Motor neuron (in vitro differentiated cells): ENCODE measurements at places on chromosomes 5 and 9.

- no peak for ATAC-seq
Observed at GRCh38 chr5:75640395-75640794, 29.1 kb downstream of the ANKDD1B start.

DNA sequence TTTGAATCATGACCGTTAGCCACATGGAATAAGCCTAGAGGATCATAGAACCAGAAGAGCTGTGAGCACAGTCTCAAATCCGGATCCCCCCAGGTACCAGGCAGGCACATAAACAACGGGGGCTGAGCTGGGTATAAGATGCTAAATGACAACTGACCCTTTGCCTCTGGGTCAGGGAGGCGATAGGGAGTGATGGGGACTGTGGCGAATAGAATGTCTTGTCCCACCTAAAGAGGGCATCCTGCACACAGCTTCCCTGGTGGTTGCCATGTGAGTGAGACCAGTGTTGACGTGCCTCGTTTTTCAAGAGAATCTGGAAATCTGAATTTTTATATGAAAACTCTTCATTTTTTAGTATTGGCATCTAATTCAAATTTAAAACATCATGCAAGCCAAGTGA is 33.6 kb downstream of the SLC6A7 start:
- no peak for ATAC-seq

DNA sequence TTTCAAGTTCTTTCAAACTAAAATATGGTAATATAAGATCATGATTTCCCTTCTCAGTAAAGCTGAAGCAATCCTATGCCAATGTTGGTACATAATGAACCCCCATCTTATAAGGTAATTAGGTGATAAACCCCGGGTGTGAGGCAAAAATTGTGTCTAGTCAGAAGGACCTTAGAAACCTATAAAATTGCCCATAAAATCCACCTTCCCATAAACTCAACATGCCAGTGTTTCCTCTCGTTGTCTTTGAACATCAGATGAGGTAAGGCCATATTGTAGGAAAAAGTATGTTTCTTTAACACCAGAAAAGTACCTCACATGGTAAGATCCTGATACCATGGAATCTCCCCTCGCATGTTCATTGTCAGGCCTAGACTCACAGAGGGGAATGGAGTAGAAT is 43.3 kb downstream of the SNCAIP start:
- no peak for ATAC-seq

DNA sequence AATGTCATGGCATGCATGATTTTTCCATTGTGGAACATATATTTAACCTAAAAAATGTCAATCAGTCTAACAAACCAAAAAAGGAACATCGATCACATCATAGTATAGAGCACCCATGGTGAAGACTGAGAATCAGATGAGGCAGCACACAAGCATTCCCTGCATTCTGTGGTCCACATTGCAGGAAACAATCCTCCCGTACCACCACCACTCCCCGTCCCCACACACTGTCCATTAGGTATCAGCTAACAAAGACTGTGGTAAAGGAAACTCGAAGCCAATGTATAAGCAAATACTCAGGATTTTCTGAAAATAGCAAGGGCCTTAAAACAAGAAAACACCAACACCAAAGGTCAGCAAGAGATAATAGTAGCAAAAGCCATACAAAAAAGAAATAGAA is 1104.4 kb upstream of the SEMA6A start:
- ATAC-seq: no peak

DNA sequence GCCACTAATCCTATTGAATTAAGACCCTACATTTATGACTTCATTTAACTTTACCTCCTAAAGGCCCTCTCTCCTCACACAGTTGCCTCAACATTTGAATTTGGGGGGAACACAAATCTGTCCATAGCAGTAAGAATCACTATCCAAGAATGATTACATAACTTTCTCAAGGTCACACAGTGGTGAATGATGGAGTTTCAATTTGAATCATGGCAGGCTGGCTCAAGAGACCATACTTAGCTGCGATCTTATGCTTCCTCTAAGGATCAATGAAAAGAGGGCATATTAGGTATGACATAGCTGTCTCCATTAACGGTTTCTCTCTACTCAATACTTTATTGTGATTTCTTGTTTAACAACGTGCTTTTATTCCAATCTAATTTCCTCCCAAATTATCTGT is 44.1 kb upstream of the PDE4D start:
- ATAC-seq: no peak

- ATAC-seq: no peak
Observed at GRCh38 chr9:38133595-38133994, 64.6 kb upstream of the SHB start.

DNA sequence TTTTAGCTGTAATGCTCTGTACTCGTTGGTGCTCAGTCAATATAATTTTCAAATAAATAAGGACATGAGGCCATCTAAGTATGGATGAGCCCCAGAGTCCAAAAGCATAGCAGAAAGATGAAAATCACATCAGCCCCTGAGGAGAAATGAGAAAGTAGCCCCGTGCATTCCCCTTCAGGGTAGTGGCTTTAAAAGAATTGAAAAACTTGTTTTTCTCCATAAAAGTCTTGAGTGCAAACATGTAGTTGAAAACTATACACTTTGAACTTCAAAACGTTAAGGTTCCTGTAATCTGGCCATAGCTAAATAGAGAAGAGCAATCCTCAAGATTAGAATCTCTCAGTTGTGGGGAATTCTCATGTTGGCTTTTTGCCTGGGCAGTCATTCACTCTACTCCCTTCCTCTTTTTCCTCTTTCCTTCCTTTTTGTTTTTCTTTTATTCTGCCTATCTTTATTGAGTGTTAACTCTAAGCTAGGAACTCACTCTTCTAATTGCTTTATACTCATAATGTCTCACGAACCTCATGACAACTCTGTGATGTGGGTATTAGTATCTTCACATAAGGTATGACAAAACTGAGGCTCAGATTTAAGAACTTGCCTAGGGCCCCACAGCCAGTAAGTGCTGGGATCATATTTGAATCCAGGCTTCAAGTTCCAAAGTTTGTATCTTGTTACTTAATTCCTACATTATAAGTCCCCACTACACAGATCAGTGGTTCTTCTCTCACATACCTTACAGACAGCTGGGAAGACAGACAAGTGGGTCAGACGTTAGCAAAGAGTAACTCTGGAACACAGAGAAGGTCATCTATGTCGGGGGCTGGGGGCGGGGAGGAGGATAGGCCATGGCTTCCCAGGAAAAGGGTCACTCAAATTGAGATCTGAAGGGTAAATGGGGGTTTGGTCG is 46.4 kb upstream of the ABCA1 start:
- no peak for ATAC-seq

- ATAC-seq: no peak
Observed at GRCh38 chr9:77595426-77596095, 52.6 kb downstream of the GNA14 start.

GRCh38 chr5:54229041-54229780 is 81.2 kb downstream of the ARL15 start:
- ATAC-seq: peak; percentile 77

GRCh38 chr5:56192246-56192645 is 40.9 kb downstream of the ANKRD55 start:
- ATAC-seq: no peak

GRCh38 chr5:103498211-103498610 is 64.4 kb downstream of the NUDT12 start:
- no peak for ATAC-seq

GRCh38 chr9:107378006-107378405 is 94.9 kb downstream of the RAD23B start:
- ATAC-seq: no peak

DNA sequence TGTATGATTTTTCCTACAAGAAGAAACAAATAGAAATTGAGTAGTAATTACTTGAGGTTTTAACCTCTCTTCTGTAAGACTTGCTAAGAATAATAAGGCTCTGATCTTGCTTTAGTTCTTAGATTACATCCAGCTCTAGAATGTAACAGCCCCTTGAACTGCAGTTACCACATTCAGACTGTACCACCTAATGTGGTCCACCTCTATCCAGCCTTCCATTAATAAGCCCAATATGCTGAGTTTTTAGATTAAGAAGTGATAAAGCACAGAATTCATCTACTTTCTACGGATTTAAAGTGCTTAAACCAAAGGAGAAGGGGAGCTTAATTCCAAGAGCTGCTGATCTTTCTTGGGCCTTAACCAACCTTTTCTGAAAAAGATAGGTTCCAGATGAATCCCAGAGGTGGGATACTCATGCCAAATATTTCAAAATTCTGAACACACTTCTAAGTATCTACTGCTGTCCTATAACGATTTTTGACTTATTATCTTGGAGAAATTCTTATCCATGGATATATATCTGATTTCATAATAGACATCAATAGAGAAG is 131.5 kb downstream of the ZNF608 start:
- no peak for ATAC-seq

DNA sequence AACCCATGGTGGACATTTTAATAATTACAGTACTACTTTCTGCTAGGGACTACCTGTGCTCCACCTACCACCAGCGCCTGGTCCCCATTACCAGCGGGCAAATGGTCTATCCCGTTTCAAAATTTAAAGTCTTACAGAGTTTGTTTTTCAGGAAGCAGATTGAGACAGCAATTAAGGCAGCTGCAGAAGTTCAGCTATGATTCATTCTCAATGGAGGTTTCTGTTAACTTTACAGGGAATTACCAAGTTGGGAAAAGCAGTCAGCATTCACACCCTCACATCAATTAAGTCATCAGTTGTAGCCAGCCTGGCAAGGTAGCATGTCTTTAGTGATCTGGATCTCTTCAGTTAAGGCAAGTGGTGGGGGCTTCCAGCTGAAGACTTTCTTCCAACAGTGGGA is 410.6 kb upstream of the DAB2 start:
- no peak for ATAC-seq

DNA sequence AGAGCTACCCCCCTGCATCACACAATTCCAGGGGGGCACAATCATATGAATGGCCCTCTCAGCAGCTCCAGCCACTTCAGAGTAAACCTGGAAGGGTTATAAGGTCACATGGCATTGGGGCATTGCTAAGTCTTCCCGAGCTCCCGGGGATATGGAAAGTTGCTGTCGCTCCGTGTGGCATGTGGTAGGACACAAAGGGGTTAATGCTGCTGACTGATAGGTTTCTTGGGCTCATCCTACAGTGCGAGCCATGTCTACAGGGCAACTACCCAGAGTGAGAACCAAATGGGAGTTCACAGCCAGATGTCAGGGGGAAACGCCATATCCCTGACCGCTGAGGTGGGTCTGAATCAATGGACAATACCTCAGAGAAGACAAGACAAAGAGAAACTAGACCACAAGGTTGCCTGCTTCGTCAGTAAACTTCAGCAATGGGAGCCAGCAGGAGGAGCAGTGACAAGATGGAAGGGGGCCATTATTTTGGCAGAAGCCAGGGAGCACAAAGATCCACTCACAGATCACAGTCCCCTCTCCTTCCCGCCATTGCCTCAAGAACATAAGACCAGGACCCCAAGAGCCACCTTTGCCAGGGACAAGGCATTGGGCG is 52.4 kb upstream of the SHISAL2B start:
- ATAC-seq: no peak

DNA sequence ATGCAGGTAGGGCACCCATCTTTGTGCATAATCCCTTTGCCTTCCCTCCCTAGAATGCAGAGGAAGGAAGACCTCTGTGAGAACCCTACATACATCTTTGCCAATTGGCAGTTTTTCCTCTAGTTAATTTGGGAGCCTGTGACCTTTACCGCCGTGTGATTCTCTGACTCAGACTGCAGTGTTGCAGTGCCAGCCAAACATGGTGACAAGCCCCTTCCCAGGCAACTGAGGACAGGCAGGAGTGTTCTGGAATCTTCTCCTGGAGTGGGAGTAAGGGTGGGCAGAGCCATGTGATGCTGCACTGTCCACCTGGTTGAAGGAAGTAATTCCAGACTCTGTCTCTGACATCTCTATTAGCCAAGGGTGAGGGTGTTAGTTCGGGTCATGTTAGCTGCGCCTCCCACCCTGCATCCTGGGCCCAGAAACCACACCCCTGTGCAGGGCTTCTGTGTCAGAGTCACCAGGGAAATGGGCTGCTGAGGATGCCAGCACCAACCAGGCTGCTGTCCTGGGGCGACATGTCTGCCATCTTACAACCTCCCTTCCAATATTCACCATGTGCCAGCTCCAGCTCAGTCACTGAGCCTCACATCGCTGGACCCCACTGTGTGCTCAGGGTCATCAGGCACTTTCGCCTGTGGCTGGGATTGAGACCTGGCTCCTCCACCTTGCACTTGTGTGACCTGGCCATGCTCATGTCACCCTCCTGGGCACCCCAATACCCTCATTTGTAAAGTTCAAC is 21.8 kb downstream of the KCNIP1 start:
- no peak for ATAC-seq

DNA sequence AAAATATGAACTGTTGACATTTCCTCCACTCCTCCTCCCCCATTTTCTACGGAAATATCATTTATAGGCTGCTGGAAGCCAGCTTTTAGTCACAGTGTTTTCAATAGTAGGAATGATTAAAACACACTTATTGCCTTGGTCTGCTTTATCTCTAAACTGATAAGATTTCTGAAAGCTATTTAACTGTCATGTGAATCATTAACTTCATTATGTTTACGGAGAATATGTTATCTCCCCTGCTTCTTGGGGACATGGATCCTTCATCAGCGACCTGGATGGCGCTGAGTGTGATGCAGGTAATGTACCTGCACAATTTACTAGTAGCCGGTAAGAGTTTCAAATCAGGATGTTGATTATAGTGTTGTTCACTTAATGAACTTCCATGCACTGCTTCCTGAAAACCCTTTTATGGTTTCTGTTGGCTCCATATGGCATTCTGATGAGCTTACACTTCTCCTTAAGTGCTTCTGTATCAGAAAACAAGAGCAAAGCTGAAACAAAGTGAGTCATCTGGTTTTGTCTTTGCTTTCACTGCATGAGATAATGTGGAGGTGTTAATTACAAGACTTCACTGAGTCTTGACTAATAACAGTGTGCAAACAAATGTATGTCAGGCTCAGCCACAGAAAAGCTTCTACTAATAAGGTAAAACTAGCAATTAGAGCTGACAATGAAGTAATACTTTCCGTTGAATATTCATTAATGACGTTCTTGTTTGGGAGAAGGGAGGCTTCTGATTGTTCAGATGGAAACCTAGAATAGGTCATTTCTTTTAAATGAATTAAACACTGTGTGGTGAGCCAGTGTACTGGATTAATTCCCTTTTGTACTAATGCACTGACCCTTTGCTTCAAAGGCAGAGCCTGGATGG is 162.4 kb upstream of the ZNF608 start:
- ATAC-seq: peak; percentile 66

- ATAC-seq: no peak
Observed at GRCh38 chr5:59125011-59125961, 542.4 kb downstream of the RAB3C start.

DNA sequence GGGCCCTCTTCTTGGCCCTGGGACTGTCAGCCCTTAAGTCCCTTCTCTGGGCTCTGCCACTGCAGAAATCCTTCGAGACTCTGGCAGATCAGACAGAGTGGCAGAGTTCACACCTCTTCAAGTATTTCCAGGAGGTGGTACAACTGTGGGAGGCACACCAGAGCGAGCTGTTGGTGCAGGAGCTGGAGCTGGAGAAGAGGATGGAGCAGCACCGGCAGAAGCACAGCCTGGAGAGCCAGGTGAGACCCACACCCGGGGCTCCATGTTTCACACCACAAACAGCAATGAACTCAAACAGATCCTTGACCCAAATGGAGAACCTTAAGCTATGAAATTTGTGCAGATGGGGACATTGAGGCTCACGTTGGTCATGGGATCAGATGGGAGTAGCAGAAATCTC is 17.5 kb downstream of the CCDC180 start:
- no peak for ATAC-seq
